ENCODE measurements at places on chromosomes 16 and 17.

DNA sequence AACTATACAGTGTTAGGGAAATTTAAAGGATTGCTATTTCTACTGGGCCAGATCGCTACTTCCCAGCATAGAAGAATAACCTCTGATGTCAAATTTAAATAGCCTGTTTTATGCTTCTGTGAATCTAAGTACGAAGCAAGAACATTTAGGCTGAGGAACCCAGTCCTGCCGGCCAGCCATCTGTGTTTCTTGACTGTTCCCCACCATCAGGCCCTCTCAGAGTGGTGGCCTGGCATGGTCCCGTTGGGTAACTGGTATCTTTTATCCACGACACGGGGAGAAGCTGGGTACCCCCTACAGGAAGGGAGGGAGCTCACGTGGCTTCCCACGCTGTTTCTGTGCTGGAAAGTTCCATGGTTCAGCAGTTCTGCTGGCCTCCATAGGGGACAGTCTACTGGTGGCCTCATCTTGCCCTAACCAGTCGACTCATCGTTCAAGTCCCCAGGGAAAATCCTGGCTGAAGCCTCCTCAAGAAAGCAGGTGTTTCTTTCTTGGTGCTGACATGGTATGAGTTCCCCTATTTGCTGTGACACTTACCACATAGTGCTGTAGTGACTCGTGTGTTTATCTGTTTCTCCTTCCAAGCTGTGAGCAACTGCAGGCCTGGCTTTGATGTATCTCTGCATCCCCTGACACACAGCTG lies 201.7 kb upstream of the NLRP1 start:
- no peak for DNase-seq

DNA sequence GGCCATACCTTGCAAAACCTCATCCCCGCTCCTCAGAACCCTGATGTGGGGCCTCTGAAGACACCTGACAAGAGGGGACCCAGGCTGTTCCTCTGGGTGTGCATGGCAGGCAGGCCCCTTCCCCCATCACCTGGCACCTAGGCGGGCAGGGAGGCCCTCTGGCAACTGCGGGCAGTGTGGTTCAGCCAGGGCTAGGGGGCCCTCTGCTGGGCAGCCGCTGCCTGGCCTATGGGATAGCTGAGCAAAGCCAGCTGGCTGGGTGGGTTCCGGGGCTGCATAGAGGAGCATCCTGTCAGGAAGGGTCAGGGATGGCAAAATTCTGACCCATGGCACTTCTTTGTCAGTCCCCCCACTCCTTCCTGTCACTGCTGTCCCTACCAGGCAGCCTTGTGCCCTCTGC lies 228.7 kb upstream of the ASIC2 start:
- DNase-seq, result no peak

- no peak for DNase-seq
Measured at GRCh38 chr17:68762911-68763310, 161.7 kb upstream of the FAM20A start.

DNA sequence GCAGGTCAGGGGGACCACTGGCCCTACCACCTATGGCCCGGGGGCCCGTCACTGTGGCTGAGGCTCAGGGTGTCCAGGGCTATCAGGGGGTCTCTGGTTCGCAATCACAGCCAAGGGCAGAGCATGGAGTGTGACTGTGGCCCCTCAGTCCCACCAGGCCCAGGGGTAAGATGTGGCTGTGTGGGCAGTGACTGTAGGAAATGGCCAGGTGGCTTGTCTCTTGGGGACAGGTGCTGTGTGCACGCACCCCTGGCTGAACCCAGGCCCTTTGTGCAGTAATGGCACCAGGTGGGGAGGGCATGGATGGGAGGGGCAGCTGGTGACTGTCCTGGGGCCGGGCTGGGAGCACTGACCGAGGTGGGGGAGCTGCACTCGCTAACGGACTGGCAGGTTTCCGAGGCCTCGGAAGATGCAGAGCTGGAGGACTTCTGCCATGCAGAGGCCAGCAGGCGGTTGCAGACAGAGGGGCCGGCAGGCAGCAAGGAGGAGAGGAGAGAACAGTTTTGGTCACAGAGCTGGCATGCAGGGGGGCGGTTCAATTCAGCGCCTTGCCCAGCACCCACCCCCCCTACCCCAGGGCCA lies 18.8 kb downstream of the IL34 start:
- DNase-seq, result no peak

- no peak for DNase-seq
Measured at GRCh38 chr17:34581446-34582184, 2.2 kb downstream of the TMEM132E start.

- DNase-seq, result peak; percentile 90
Measured at GRCh38 chr17:73748508-73748907, 104.3 kb upstream of the SDK2 start.

GRCh38 chr16:82389956-82390650 lies 220.1 kb upstream of the MPHOSPH6 start:
- no peak for DNase-seq

- no peak for DNase-seq
Measured at GRCh38 chr16:74991593-74992403, 6.9 kb upstream of the WDR59 start.

DNA sequence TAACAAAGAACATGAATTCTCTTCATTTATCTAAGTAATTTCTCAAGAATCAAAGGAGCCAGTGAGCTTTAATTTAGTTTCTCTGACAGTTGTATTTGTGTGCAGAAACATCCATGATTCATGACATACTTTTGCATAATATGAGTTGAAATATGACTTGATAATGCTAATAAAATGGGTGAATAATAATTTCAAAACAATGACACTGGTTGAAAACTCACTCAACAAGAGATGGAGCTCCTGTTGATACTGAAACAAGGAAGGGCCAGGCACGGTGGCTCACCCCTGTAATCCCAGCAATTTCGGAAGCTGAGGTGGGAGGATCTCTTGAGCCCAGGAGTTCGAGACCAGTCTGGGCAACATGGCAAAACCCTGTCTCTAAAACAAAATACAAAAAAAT lies 147.0 kb downstream of the MAP2K6 start:
- DNase-seq, result no peak

GRCh38 chr17:58538811-58539409 lies 24.5 kb upstream of the MTMR4 start:
- DNase-seq, result no peak

- no peak for DNase-seq
Measured at GRCh38 chr17:59830846-59831486, 61.8 kb downstream of the TUBD1 start.

DNA sequence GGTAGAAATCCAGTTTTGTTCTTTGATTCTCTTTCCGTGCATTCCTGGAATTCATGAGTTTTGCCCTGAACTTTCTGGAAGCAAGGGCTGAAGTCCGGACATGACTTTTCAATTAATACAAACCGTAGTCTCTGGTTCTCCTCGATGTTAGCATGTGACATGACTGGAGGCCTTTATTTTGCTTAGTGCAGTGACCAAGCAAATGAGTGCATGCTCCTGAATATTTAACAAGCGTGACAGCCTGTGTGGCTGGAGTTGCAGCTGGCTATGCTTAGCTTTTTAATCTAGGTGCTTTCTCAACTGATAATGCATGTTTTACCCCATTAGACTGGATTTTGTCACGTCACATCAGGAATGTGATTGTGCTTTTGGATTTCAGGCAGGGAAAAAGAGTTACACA lies 302.1 kb downstream of the MAP2K6 start:
- no peak for DNase-seq

GRCh38 chr16:75244225-75244809 lies 7.1 kb downstream of the BCAR1 start:
- no peak for DNase-seq

GRCh38 chr17:73011016-73011486 lies 81.4 kb downstream of the SLC39A11 start:
- no peak for DNase-seq

GRCh38 chr17:43713494-43714162 lies 45.0 kb downstream of the SOST start:
- DNase-seq, result no peak

- DNase-seq, result no peak
Measured at GRCh38 chr17:77654850-77655249, 303.7 kb upstream of the TNRC6C start.

DNA sequence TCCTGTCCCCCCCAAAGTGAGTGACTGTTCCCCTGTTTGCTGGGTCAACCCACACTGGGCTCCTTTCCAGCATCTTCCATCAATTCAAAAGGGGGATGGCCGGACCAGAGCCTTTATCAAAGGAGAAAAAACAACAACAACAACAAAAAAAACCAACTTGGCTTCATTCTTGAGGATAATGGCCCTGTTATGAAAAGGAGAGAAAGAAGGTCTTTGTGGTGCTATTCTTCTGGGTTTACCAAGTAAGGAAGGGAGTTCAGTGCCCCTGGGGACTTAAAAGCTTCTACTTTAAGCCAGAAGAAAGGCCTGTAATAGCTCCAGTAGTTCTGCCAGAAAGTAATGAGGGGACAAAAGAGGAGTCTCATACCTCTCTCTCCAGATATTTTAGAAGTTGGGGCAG lies 71.5 kb downstream of the RGS9 start:
- no peak for DNase-seq

- no peak for DNase-seq
Measured at GRCh38 chr17:49887086-49887743, 39.3 kb upstream of the TAC4 start.

DNA sequence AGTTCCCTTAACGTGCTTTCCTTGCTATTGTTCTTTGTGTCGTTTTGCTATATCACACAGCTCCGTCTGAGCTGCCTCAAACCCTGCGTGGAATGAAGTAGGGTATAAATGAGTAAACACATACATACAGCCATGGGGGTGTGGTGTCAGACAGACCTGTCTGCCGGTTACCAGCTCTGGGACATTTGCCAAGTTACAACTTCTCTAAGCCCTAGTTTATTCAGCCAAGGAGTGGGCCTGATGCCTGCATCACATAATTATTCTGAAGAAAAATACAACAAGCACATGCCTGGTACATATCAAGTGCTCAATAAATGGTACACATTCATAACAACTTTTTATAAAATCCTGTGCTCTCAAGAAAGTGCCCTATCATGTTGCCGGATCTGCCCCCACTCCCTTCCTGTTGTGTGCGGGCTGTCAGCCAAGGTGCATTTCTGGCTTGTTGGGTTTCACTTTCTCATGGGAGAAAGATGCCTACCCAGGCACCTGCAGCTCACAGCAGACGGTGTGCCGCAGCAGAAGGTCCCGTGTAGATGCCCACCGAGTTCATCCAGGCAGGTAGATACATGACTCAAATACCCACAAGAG lies 30.5 kb downstream of the SMPD3 start:
- no peak for DNase-seq

DNA sequence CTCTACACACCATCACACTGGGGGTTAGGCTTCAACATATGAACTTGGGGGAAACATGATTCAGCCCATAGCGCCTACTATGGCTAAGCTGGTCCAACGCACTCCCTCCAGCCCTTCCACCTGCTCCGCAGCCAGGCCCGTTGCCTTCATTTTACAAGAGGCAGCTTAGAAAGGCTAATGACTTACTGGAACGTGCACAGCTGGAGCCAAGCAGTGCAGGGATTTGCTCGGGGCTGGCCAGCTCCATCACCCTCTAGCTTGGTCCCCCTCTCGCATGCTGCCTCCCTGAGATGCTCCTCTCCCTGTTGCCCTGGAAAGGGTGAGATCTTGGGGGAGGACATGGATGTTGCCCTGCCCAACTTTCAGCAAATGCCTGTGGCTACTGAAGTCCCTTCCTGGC lies 2.8 kb upstream of the CACNG1 start:
- no peak for DNase-seq

- no peak for DNase-seq
Measured at GRCh38 chr16:77823067-77823466, 34.7 kb downstream of the VAT1L start.

GRCh38 chr17:8685381-8685780 lies 54.9 kb upstream of the MYH10 start:
- no peak for DNase-seq

- DNase-seq, result no peak
Measured at GRCh38 chr16:57194512-57194911, 8.4 kb downstream of the RSPRY1 start.

DNA sequence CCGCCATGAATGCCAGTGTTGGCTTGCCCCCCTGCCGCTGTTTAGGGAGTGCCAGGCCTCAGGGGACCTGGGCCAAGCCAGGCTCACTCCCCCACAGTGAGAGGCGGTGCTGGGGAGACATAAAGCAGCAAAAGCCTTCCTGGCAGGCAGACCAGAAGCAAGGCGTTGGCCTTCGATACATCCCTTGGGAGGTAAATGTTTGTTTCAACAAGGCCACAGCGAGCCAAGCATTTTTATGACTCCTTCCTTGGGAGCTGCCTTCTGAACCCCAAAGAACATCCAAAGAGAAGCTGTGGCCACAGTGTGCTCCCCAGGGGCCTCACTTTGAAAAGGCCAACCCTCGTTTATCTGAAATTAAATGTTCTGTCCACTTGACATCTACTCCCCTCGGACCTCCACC lies 119.7 kb upstream of the CIBAR2 start:
- no peak for DNase-seq

GRCh38 chr16:84501077-84501735 lies 3.3 kb downstream of the MEAK7 start:
- no peak for DNase-seq

GRCh38 chr17:66398617-66399016 lies 96.2 kb downstream of the PRKCA start:
- no peak for DNase-seq

DNA sequence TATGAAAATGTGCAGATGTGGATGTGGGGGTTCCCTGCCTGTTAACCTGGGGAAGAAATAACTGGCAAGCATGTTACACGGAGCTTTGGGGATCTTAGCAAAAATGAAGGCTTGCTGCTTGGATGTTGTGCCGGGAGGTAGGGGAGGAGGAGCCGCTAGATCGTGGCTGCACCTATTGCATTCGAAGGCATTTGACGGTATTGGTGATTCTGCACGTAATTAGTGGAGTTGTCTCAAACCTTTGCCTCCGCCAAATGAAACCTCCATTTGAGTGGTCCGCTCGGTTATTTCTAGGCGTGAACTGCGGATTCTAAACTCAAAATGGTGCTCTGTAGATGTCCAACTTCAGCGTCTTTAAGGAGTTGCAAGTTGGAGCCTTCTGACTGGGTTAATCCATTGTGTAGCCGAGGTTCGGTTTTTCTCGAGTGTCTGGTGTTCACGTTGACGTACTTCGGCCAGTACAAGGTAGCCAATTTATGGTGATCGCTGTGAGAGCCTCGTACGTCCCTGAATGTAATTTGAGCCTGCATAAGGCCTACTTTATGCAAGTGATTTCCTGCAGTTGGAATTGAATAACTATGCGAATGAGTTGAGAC lies 1.5 kb downstream of the TNRC6C start:
- DNase-seq, result peak; percentile 16
